Progenitor cell of endocrine pancreas (in vitro differentiated cells): ENCODE measurements at places on chromosomes 5 and 9. TPM values are rescaled to one million over a fixed set of nuclear protein-coding genes. Genes with fewer than 3 reads are reported as not detected.

The PCDHGB5 gene
- total RNA-seq: 4.0 and 4.2 TPM in 2 replicates

GRCh38 chr9:110356639-110357395 is 19.2 kb upstream of the TXNDC8 start:
- no peak overlapping the region for H3K4me3 ChIP-seq
- no peak for DNase-seq
- H3K27me3 ChIP-seq: no peaks in the 10 kb centered on the region
- H3K4me1 ChIP-seq: no peaks in the 10 kb centered on the region
- no peak overlapping the region for H3K27ac ChIP-seq

The MLLT3 gene
- total RNA-seq: 23.8 and 25.8 TPM in 2 replicates

- H3K4me3 ChIP-seq: peak overlapping the region; percentile 80
- peaks cover 33% of the 10 kb centered on the region for H3K4me1 ChIP-seq
- H3K36me3 ChIP-seq: no peaks in the 10 kb centered on the region
- DNase-seq: peak; percentile 55
These were observed 485 bp downstream of the TGFBR1 start for GRCh38 chr9:99105152-99106043.

- no peaks in the 10 kb centered on the region for H3K36me3 ChIP-seq
- no peak for DNase-seq
- peaks cover 20% of the 10 kb centered on the region for H3K27me3 ChIP-seq
- no peak overlapping the region for H3K4me3 ChIP-seq
- H3K4me1 ChIP-seq: peaks cover 6% of the 10 kb centered on the region
These were observed 179.9 kb downstream of the PPP2R2B start for GRCh38 chr5:146698651-146699050.

GRCh38 chr5:177077335-177077734 is 9.4 kb upstream of the FGFR4 start:
- H3K36me3 ChIP-seq: no peaks in the 10 kb centered on the region
- H3K27me3 ChIP-seq: no peaks in the 10 kb centered on the region
- no peak for DNase-seq
- no peak overlapping the region for H3K27ac ChIP-seq

The SHROOM1 gene
- 10.0 and 12.6 TPM in 2 replicates for total RNA-seq

DNA sequence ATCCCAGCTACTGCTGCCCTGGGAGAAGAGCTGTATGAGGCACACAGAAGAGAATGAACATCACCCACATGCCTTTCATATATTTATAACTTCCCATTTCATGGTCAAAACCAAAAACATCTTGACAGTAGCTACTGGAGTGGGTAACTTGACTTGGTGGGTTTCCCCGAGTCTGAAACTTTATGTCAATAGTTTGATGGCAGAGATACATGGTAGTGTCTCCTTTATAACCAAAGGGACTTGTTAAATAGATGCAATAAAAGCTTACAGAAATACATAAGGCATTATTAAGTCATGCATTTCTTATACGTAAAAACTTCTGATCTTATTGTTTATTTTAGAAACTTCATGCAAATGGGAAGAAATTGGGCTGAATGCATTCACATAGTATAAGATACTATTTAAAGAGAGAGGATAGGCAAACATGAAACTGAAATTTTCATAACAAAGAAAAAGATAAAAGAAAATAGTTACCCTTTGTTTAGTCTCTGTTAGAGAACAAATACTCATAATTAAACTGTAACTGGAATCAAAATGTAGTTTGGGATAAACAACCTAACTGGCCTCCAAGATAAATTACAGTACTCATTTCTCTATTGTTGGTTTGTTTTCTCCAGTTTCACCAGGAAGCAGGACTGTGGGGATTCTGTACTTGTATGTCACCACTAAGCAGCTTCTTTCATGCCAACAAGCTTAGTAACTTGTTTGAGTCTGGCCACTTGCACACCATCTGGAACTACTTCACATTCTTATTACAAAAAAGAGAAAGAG is 459.3 kb upstream of the MEF2C start:
- H3K27me3 ChIP-seq: no peaks in the 10 kb centered on the region
- H3K27ac ChIP-seq: no peak overlapping the region
- no peak overlapping the region for H3K4me3 ChIP-seq
- no peak for DNase-seq

DNA sequence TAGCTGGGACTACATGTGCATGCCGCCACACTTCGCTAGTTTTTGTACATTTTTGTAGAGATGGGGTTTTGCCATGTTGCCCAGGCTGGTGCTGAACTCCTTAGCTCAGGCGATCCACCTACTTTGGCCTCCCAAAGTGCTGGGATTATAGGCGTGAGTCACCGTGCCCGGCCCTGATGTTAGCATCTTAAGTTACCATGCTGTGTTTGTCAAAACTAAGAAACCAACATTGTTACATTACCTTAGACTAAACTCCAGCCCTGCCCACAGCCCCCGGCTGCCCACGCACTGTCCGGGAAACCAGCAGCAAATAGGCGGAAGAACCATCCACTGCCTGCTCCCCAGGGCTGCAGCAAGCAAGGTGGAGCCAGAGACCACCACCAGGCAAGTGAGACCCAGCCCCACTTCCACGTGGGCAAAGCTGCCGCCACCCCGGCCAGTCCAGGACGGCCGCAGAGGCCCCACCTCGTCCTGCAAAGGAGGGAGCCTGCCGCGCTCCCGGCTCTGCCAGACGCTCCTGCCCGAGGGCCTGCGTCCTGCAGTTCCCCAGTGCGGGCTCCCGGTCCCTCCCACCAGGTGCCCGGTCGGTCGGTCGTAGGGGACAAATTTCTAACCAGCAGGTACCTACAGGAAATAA is 35.7 kb upstream of the TXN start:
- peaks cover 6% of the 10 kb centered on the region for H3K27me3 ChIP-seq
- no peak overlapping the region for H3K4me3 ChIP-seq
- H3K4me1 ChIP-seq: no peaks in the 10 kb centered on the region
- no peak overlapping the region for H3K27ac ChIP-seq

DNA sequence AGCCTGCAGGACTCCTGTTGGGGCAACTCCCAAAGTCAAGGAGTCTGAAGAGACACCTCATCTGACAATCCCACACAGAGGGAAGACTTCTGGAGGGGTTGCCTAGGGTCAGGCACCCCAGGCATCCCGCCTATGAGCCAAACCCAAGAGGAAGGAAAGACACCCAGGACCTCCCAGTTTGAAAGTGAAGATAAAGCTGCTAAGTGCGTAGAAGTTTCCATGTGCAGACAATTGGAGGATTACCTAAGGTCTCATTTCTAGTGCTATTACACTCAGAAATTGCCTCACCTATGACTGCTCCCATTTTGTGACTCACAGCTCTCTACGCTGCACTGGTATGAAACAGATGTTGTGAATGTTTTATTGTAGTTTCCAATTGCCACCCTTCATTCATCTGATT is 322.9 kb downstream of the SLIT3 start:
- no peaks in the 10 kb centered on the region for H3K4me1 ChIP-seq
- no peak overlapping the region for H3K27ac ChIP-seq
- H3K4me3 ChIP-seq: no peak overlapping the region
- H3K36me3 ChIP-seq: no peaks in the 10 kb centered on the region
- no peak for DNase-seq
- H3K27me3 ChIP-seq: peaks cover 16% of the 10 kb centered on the region

The C5orf58 gene
- not detected in 2 replicates for total RNA-seq

- H3K4me1 ChIP-seq: no peaks in the 10 kb centered on the region
- peaks cover 4% of the 10 kb centered on the region for H3K36me3 ChIP-seq
- H3K27ac ChIP-seq: no peak overlapping the region
- no peaks in the 10 kb centered on the region for H3K27me3 ChIP-seq
These were observed 91.1 kb upstream of the CER1 start for GRCh38 chr9:14813336-14814248.

DNA sequence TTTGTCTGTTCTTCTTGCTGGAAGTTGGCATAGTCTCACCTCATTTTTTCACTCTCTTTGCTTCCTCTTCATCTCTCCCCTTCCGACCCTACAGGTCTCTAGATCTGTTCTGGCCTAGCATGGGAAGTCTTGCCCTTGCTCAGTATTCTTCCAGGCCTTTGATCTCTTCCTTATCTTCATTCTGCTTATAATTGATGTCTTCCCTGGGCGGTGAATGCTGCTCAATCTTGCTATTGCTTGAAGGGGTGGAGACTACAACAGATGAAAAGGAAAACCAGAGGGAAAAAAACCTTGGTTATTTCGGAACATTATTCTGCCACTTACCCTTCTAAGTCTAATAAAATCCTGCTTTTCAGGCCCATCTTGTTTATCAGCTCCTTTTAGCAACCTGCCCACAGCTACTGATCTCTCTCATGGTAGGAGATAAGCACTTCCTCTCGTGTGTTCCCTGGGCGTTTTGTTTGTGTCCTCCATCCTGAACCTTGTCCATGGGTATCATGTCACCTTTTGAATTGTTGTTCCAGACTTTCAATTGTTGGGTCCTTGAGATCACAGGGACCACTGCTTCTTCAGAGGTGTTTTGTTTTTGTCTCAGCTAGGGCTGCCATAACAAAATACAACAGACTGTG is 375.6 kb downstream of the ADGRV1 start:
- peaks cover 19% of the 10 kb centered on the region for H3K4me1 ChIP-seq
- no peaks in the 10 kb centered on the region for H3K27me3 ChIP-seq
- no peak for DNase-seq
- no peak overlapping the region for H3K27ac ChIP-seq

DNA sequence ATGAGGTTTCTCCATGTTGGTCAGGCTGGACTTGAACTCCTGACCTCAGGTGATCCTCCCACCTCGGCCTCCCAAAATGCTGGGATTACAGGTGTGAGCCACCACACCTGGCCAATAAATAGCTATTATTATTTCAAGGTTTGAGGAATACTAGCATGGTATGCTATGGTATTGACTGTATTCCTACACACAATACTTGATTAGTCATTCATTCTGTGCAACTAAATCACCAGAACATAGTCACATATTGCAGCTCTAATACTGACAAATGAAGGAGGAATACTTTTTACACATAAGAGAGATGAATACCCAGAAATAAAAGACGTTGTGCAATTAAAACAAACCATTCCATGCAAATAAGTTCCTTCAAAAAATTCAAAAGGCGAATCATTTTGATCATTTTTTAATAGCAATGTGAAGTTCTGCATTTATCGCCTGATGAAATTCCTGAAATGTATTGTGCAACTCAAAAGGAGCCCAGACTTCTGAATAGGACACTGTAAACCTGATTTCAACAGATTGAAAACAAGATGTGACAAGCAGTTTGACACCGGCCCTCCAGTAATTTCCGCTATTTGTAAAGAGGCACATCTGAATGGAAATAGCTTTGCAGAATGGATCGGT is 687.4 kb upstream of the SEMA6A start:
- no peak for DNase-seq
- H3K27me3 ChIP-seq: no peaks in the 10 kb centered on the region
- peaks cover 3% of the 10 kb centered on the region for H3K36me3 ChIP-seq
- no peaks in the 10 kb centered on the region for H3K4me1 ChIP-seq

DNA sequence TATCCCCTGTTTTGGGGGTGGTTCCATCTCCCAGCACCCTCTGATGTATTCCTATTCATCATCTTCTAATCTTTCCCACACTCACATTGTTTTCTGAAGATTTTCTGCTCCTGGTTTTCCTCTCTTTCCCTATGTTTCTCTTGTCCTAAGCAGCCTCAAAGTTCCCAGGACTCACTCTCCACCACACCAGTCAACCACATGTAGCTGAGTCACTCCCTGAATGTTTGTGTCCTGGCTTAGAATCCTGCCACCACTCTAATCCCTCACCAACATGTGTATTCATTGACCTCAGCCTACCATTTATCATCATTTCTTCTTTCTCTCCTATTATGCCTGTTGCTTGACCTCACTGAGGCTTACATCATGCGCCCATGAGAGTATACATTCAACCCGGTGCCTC is 282.4 kb upstream of the ADAMTS16 start:
- no peaks in the 10 kb centered on the region for H3K4me1 ChIP-seq
- no peaks in the 10 kb centered on the region for H3K36me3 ChIP-seq
- peaks cover 8% of the 10 kb centered on the region for H3K27me3 ChIP-seq
- no peak overlapping the region for H3K27ac ChIP-seq
- no peak overlapping the region for H3K4me3 ChIP-seq

- H3K27ac ChIP-seq: no peak overlapping the region
- no peak for DNase-seq
- no peak overlapping the region for H3K4me3 ChIP-seq
- peaks cover 20% of the 10 kb centered on the region for H3K27me3 ChIP-seq
- no peaks in the 10 kb centered on the region for H3K4me1 ChIP-seq
These were observed 195.0 kb downstream of the IRX2 start for GRCh38 chr5:2556375-2556966.

DNA sequence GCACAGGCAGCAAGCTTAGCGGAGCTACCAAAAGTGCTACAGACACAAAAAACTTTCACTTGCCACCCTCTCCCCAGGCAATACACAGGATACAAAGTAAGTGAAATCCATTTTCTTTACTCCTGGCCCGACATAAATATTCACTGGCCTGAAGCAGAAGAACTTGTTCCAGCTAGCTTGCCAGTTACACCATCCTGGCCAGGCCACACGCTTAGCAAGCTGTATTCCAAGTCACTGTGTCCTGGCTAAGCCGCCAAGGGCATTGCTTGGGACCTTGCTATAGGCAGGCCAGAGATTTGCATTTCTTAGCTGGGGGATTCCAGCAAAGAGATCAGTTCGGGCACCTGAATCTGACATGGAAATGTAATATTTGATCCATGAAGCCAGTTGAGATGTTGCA is 71.0 kb upstream of the SLC1A3 start:
- H3K27me3 ChIP-seq: no peaks in the 10 kb centered on the region
- no peak overlapping the region for H3K4me3 ChIP-seq
- H3K27ac ChIP-seq: no peak overlapping the region
- no peaks in the 10 kb centered on the region for H3K4me1 ChIP-seq

The PCDHGC5 gene
- total RNA-seq: 1.2 and 1.3 TPM in 2 replicates

DNA sequence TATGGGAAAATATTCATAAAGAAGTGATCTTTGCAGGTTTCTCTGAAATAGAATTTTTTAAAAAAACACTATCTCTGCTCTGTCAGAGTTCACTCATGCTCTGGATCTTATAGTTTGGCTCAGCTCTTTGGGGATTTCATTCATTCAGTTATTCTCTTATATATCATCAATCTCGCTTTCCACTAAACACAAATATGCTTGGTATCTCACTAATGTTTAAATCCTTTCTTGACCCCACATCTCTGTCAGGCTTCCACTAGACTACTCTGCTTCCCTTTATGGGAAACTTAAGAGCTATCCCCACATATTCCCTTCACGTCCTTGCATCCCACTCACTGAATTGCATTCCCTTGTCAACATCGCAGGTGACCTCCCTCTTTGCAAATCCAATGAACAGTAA is 396.1 kb downstream of the ENC1 start:
- H3K27me3 ChIP-seq: no peaks in the 10 kb centered on the region
- H3K4me3 ChIP-seq: no peak overlapping the region
- H3K4me1 ChIP-seq: peaks cover 5% of the 10 kb centered on the region
- H3K36me3 ChIP-seq: no peaks in the 10 kb centered on the region
- no peak overlapping the region for H3K27ac ChIP-seq

The FRRS1L gene
- total RNA-seq: 4.9 and 6.1 TPM in 2 replicates
